ENCODE measurements at places on chromosomes 3 and 15.

- no peak for DNase-seq
These were observed 653.6 kb downstream of the NSUN3 start for GRCh38 chr3:94716326-94717018.

GRCh38 chr3:166860217-166860616 is 519.9 kb downstream of the ZBBX start:
- no peak for DNase-seq

GRCh38 chr15:68031404-68031803 is 22.7 kb upstream of the PIAS1 start:
- no peak for DNase-seq

GRCh38 chr3:169815590-169816150 is 3.0 kb upstream of the LRRC34 start:
- no peak for DNase-seq

GRCh38 chr3:33722626-33723370 is 4.7 kb upstream of the CLASP2 start:
- DNase-seq: no peak

GRCh38 chr3:109853077-109853731 is 515.9 kb upstream of the DPPA4 start:
- no peak for DNase-seq

GRCh38 chr3:63095-63765 is 133.3 kb upstream of the CHL1 start:
- no peak for DNase-seq

GRCh38 chr3:194736896-194737600 is 51.4 kb downstream of the FAM43A start:
- no peak for DNase-seq

DNA sequence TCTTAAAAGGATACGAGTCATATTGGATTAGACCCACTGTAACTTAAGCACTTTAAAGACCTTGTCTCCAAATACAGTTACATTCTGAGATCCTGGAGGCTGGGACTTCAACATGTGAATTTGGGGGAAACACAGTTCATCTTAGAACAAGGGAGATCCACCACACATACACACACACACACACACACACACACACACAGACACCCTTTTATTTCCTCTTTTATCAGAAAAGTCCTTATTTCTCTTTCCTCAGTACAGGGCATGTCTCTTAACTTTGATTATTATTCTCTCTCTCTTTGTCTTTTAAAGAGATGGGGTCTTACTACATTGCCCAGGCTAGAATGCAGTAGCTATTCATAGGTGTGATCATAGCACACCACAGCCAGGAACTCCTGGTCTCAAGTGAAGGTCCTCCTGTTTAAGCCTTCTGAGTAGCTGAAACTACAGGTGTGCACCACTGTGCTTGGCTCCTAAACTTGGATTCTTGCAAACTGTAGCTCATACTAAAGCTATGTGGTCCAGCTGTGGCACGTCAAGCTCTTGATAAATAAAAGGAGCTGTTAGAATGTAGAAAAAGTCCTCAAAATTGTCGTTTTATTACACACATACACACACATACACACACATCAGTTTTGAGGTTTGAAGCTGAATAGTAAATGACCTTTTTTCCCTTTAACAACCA is 7.4 kb downstream of the GOLM2 start:
- no peak for DNase-seq
